ENCODE measurements at places on chromosomes 13 and 19.

DNA sequence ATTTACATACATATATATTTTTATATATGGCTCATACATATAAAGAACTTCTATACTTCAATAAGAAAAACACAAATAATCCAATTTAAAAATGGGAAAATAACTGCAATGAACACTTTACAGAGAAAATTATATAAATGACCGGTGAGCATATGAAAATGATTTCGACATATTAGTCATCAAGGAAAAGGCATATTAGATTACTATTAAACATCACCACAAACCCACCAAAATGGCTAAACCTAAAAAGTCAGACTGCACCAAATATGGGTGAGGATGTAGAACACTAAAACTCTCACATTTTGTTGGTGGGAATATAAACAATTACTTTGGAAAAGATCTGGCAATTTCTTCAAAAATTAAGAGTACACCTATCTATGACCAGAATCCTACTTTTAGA, 316.2 kb downstream of the ENOX1 start:
- no peak for DNase-seq

- no peak for DNase-seq
Observed at GRCh38 chr13:33208290-33209220, 77.0 kb downstream of the STARD13 start.

DNA sequence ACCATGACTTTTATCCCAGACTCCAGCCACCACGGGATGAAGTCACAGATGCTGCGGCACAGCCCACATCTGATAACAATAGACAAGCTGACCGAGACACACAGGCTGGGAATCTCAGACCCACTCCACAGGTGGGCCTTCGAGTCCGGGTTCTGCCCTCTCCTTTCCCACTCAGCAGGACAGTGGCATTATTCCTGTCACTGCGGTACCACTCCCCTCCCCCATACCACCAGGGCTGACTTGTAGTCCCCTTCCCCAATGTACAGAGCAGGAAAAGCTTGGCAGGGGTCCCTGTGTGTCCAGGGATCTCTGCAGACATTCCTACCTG, 179 bp upstream of the AMER2 start:
- no peak for DNase-seq

GRCh38 chr13:44694842-44695241, 118.7 kb upstream of the TSC22D1 start:
- no peak for DNase-seq

DNA sequence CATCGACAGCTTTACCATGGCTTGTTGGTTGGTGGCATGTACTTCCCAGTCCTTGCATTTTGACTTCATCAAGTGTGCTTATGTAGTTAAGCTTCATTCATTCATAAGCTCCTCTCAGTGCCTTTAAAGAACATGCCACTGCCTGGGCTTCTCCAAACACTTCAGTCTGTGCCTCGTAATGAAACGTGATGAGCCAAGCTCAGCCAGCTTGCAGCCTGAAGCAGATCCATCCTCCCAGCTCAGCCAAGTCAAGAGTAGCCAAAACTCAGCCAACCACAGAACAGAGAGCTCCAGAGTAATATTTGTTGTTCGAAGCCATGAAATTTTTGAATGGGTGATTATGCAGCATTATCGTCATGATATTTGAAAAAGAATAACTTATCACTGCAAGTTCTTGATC, 989.7 kb downstream of the EFNB2 start:
- no peak for DNase-seq

DNA sequence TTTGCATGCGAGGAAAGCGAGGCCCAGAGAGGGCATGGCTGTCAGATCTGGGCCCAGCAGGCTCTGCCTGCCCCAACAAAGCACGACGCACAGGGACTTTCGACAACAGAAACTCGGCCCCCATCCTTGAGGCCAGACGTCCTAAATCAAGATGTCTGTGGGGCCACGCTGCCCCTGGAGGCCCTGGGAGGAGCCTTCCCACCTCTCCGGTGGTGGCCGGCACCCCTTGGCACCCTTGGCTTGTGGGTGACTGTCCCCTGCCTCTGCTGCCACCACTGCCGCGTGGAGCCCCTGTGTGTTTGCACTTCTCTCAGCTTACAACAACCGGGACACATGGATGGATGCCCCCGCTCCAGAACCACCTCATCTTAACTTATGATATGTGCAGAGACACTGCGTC, 4.4 kb downstream of the WDR18 start:
- no peak for DNase-seq

Measured in liver (tissue), 10 donors.